ENCODE measurements at places on chromosomes 13 and 19.
A peak's percentile ranks its signal among the peaks of the same experiment; 100 is the strongest.

DNA sequence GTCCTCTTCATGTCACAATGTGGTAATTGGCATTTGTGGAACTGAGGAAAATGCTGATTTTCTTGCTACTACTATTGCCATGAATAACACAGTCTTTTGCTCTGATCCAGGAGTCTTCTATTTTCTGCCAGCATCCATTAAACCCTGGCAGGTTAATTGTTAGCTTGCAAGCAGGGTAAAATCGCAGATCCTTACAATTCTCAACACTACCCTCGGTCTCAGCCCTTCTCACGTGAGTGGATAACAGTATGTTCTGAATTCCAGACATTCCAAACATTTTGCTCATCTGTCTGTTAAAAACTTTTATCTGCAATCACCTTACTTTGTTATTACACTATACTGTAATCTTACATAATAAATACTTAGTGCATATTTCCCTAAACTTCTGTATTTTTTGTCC lies 251.3 kb upstream of the ATXN8OS start:
- no peak for DNase-seq

GRCh38 chr19:4654437-4655361 lies 15.4 kb downstream of the TNFAIP8L1 start:
- DNase-seq, result no peak

- no peak for DNase-seq
Observed at GRCh38 chr19:364496-365287, 20.1 kb upstream of the MIER2 start.

DNA sequence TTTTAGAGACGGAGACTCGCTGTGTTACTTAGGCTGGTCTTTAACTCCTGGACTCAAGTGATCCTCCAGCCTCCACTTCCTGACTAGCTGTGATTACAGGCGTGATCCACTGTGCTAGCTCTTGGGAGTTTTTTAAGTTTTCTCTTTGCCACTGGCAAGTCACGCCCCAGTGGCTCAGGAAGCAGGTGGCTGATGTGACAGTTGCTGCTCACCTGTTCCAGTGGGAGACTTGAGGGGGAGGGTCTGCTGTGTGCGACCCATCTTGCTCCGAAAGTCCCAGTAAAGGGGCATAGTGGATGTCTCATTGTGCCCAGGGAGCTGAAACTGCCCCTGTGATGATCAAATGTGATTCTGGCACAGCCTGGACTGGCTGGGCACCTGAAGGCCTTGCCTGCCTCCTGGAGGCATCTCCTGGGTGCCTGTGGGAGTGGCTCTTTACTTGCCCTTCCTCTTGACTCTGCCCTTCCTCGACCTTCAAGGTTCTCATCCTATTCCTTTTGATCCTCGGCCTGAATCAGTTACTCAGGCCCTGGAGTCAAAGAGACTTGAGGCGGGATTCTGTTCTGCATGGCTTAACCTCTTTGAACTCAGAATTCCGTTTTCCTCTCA lies 7.8 kb downstream of the SMARCA4 start:
- DNase-seq, result no peak

GRCh38 chr13:73369095-73369494 lies 310.3 kb downstream of the KLF5 start:
- no peak for DNase-seq

GRCh38 chr13:24396821-24397220 lies 87.4 kb downstream of the C1QTNF9 start:
- DNase-seq, result no peak

GRCh38 chr19:12293777-12294248 lies 870 bp downstream of the ZNF44 start:
- peak; percentile 10 for DNase-seq

GRCh38 chr13:105972306-105972721 lies 563.1 kb downstream of the EFNB2 start:
- no peak for DNase-seq

DNA sequence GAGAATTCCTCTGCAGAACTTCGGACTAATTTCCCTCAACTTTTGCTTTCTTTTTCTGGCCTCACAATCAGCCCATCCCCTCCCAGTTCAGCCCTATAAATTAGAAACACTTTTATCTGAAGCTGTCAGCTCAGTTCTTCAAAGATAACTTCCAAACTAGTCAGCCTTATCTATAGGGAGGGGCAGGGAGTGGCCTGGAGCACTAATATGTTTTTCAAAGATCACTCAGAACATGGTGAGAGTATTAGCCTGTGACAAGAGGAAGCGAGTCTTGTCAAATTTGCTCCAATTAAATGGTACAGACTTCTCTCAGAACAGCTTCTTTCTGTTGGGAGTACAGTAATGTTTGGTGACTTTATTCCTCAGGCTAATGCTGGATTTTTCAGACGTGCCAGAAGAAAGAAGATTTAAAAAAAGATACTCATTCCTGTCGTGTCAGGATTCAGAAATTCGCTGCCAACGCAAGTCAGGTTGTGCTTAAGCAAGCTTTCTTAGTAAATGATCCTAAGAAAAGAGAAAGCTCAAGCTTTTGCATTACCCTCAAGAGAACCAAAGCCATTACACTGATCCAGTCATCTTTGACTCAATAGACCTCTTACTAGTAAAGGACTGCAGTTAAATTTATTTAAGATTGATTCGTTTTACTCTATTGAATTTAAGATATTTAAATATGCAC lies 1033.6 kb downstream of the SLITRK5 start:
- DNase-seq, result no peak

- no peak for DNase-seq
Observed at GRCh38 chr13:107968470-107968869, 246.9 kb downstream of the LIG4 start.

All from cerebellum (tissue), 4 donors.